ENCODE measurements at places on chromosomes 13 and 19. TPM values are rescaled to one million over a fixed set of nuclear protein-coding genes. Genes with fewer than 3 reads are reported as not detected.

The SLC7A10 gene
- total RNA-seq, result not detected

DNA sequence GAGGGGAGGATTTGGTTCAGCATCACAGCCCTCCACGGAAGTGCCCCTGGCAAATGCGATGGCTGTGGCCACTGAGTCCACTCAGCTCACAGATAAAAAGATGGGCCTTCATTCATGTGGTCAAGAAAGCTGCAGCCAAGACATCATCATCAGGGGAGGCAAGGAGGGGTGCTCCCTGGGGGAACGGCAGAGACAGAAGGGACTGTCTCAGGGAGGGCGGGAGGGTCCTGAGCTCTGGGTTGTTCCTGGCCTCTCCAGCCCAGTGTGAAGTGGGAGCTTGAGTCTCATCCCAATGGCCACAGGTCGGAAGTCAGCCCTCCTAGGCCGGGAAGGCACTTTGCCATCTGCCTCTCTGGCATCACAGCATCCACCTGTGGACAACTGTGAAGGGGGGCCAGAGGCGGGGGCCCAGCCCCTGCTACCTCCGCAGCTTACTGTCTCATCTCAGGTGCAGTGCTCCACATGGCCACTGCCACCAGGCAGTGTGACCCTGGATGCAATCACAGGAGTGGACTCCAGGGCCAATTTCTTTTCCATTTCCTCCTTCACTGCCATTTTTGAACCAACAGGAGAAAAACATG is 137.8 kb upstream of the SOX1 start:
- DNase-seq, result no peak
- H3K36me3 ChIP-seq, result no peaks in the 10 kb centered on the region
- no peaks in the 10 kb centered on the region for H3K4me1 ChIP-seq
- no peak overlapping the region for H3K4me3 ChIP-seq
- no peaks in the 10 kb centered on the region for H3K27me3 ChIP-seq
- no peak overlapping the region for H3K27ac ChIP-seq

The TMEM238 gene
- 23.0 TPM for total RNA-seq

- no peaks in the 10 kb centered on the region for H3K4me1 ChIP-seq
- no peaks in the 10 kb centered on the region for H3K36me3 ChIP-seq
- no peak overlapping the region for H3K27ac ChIP-seq
- H3K27me3 ChIP-seq, result peaks cover 16% of the 10 kb centered on the region
- no peak overlapping the region for H3K4me3 ChIP-seq
These were observed 111.3 kb upstream of the UQCRFS1 start for GRCh38 chr19:29324291-29324680.

DNA sequence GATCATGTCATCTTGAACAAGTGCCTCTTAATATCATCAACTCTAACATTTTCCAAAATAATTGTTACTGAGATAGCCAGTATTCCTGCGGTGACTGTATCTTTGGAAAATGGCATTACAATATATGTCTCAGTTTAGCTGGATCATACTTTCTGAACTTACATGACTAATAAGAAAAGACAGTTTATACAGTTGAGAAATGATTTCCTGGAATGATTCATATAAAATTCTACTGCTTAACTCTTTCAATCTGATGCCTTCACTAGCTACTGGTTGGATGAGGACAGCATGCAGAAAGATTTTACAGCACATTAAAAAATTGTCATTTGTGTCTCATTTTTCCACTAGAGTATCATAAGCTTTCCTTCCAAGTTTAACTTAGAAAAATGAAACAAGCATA is 302.1 kb downstream of the PCDH17 start:
- DNase-seq, result no peak
- no peak overlapping the region for H3K4me3 ChIP-seq
- no peaks in the 10 kb centered on the region for H3K36me3 ChIP-seq
- H3K4me1 ChIP-seq, result no peaks in the 10 kb centered on the region
- no peak overlapping the region for H3K27ac ChIP-seq

DNA sequence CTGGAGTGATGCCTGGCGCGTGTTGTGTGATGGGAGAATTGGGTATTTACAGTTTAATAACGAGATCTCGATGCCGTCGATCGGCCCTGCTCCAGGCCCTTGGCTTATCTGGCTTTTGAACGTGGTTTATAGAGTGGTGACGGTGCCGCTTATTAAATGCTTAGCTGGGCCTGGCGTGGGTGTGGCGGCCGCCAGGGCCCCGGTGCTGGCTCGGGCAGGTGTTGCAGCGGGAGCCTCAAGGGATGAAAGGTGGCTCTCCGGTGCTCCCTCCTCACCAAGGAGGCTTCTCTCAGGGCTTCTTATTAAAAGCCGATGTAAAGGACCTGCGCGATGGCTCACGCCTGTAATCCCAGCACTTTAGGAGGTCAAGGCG is 173.8 kb downstream of the KDM4B start:
- no peak for DNase-seq
- H3K27ac ChIP-seq, result no peak overlapping the region
- H3K36me3 ChIP-seq, result peaks cover 29% of the 10 kb centered on the region
- H3K4me3 ChIP-seq, result no peak overlapping the region
- peaks cover 32% of the 10 kb centered on the region for H3K4me1 ChIP-seq

- H3K27me3 ChIP-seq, result peaks cover 26% of the 10 kb centered on the region
- H3K4me3 ChIP-seq, result no peak overlapping the region
- no peaks in the 10 kb centered on the region for H3K4me1 ChIP-seq
- no peak overlapping the region for H3K27ac ChIP-seq
- no peaks in the 10 kb centered on the region for H3K36me3 ChIP-seq
- no peak for DNase-seq
These were observed 155.3 kb upstream of the LSM14A start for GRCh38 chr19:34017024-34017423.

- no peak for DNase-seq
- peaks cover 10% of the 10 kb centered on the region for H3K27me3 ChIP-seq
- peaks cover 2% of the 10 kb centered on the region for H3K36me3 ChIP-seq
- H3K4me3 ChIP-seq, result peak overlapping the region; percentile 99
These were observed 880 bp upstream of the TMEM160 start for GRCh38 chr19:47049307-47049700.

DNA sequence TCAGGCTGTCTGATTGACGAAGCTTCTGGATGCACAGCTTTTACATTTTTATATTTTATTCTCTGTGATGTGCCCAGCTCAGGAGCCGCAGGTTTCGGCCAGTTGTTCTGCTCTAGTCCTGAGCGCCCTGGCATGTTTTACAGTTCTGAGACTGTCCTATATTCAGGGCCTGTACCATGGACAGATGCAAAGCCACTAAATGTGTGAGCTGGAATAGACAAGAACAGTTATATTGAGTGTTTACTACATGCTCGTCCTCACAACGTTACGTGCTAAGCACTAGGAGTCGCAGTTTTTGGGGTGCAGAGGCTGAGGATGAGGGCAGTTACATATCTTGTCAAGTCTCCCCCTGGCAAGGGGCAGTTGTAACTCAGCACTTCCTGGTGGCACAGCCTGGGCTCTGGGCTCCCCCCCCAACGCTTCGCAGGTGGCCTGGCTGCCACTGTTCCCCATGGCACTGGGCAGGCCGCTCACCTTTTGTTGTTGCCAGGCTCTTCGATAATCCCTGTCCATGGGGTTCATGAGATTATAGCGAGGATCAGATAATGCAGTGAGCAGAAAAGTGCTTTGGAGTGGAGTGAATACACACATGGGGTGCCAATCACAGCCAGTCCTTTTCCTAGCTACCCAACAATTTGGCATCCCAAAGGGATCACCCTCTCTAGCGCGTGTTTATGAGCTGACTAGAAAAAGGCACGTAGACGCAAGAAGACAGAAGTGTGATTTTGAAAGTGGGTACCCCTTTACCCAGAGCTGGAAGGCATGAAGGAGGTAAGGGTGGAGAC is 23.5 kb downstream of the ARL11 start:
- no peak overlapping the region for H3K27ac ChIP-seq
- peaks cover 1% of the 10 kb centered on the region for H3K4me1 ChIP-seq
- no peak for DNase-seq
- H3K4me3 ChIP-seq, result no peak overlapping the region

The KLC3 gene
- not detected for total RNA-seq

- DNase-seq, result no peak
- no peak overlapping the region for H3K27ac ChIP-seq
- no peaks in the 10 kb centered on the region for H3K36me3 ChIP-seq
- no peak overlapping the region for H3K4me3 ChIP-seq
These were observed 191.6 kb downstream of the NUFIP1 start for GRCh38 chr13:44797685-44798084.

GRCh38 chr13:93851236-93851635 is 624.6 kb downstream of the GPC6 start:
- peaks cover 2% of the 10 kb centered on the region for H3K27me3 ChIP-seq
- DNase-seq, result no peak
- H3K36me3 ChIP-seq, result no peaks in the 10 kb centered on the region
- no peak overlapping the region for H3K27ac ChIP-seq
- H3K4me3 ChIP-seq, result no peak overlapping the region

GRCh38 chr19:8126008-8126407 is 23.4 kb downstream of the FBN3 start:
- H3K4me1 ChIP-seq, result no peaks in the 10 kb centered on the region
- no peaks in the 10 kb centered on the region for H3K36me3 ChIP-seq
- H3K27me3 ChIP-seq, result no peaks in the 10 kb centered on the region
- DNase-seq, result no peak

DNA sequence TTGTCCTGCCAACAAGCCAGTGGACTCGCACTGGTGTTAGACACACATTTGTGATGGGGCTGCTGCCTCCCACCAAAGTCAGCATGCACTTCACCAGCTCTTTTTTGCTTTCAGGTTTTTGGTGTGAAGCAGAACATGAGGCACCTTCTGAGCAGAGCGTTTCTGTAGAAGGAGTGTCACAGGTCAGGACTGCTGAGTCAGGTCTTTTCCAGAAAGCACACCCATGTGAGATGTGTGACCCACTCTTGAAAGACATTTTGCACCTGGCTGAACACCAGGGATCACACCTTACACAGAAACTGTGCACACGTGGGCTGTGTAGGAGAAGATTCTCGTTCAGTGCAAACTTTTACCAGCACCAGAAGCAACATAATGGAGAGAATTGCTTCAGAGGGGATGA is 4.8 kb downstream of the ZNF304 start:
- no peak overlapping the region for H3K27ac ChIP-seq
- no peaks in the 10 kb centered on the region for H3K27me3 ChIP-seq
- H3K4me3 ChIP-seq, result no peak overlapping the region
- H3K36me3 ChIP-seq, result peaks cover 80% of the 10 kb centered on the region

- no peak overlapping the region for H3K27ac ChIP-seq
- H3K4me1 ChIP-seq, result peaks cover 13% of the 10 kb centered on the region
- H3K4me3 ChIP-seq, result no peak overlapping the region
- no peak for DNase-seq
These were observed 225.3 kb downstream of the GGACT start for GRCh38 chr13:100363285-100363711.

DNA sequence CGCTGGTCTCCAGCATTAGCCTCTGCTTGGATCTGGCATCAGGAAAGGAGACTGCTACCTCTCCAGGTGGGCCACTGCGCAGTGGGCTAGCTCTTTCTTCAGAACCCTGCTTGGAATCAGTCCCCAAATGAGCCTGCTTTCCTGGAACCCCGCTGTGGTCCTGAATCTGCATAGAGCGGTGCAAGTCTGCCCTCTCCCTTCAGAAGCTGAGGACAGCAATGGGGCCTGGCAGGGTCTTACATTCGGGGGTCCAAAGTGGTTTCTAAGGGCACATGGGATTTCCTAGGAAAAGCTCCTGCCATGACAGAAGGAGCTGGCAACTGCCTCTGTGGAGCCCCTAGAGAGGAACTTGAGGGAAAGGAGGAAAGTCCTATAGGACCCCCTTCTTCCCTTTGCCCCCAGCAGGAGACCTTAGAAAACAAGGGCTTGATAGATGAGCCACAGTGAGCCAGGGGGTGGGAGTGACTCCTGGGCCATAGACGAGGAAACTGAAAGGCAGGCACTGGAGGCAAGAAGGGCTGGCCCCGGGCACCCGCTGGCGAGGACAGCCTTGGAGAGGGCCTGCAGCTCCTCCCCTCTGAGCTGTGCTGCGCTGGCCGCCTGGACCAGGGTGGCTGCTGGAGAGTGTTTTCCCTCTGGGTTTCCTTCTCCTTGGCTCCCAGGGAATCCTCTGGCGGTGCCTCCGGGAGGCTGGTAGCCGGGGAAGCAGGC is 1.4 kb upstream of the VSTM2B start:
- H3K36me3 ChIP-seq, result peaks cover 1% of the 10 kb centered on the region
- H3K27ac ChIP-seq, result no peak overlapping the region
- peaks cover 71% of the 10 kb centered on the region for H3K27me3 ChIP-seq
- DNase-seq, result no peak
- H3K4me3 ChIP-seq, result no peak overlapping the region
- peaks cover 24% of the 10 kb centered on the region for H3K4me1 ChIP-seq

DNA sequence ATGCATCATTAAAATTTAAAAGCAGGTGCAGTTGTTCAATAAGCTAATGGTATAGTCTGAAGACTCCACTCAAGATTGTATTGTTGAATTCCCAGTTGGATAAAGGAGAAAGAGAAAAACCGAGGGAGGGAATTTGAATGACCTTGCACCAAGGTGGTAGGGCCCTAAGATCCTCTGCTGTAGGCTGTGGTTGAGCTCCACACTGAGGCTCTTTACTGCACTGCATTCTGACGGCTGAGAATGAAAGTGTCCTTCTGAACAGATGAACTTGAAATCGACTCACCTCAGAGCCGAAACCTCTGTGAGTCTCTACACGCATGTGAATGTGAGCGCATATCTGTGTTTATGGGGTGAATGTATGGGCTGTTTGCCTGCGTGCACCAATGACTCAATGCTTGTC is 388.9 kb upstream of the DACH1 start:
- no peaks in the 10 kb centered on the region for H3K27me3 ChIP-seq
- H3K4me1 ChIP-seq, result no peaks in the 10 kb centered on the region
- H3K4me3 ChIP-seq, result no peak overlapping the region
- no peak for DNase-seq

The PRR36 gene
- total RNA-seq, result 0.06 TPM

DNA sequence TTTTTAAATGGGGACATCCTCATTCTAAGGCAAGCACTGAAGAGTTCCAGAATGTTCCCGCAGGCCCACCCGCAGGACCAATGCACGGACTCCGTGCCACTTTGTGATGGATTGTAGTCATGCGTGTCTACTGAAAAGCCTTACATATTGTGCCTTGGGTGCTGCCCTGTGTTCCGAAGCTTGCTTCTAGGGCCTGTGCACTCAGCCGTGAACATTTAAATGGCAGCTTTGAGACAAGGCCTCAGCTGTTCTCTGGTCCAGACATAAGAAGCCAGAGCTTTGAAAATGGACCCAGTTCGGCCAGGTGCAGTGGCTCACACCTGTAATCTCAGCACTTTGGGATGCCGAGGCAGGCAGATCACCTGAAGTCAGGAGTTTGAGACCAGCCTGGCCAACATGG is 75.3 kb upstream of the CACNA1A start:
- no peak overlapping the region for H3K4me3 ChIP-seq
- no peak overlapping the region for H3K27ac ChIP-seq
- H3K36me3 ChIP-seq, result no peaks in the 10 kb centered on the region

The HOOK2 gene
- 18.2 TPM for total RNA-seq

- H3K36me3 ChIP-seq, result no peaks in the 10 kb centered on the region
- DNase-seq, result no peak
- no peaks in the 10 kb centered on the region for H3K4me1 ChIP-seq
- no peak overlapping the region for H3K27ac ChIP-seq
These were observed 164.9 kb downstream of the ZIC5 start for GRCh38 chr13:99806671-99807070.

DNA sequence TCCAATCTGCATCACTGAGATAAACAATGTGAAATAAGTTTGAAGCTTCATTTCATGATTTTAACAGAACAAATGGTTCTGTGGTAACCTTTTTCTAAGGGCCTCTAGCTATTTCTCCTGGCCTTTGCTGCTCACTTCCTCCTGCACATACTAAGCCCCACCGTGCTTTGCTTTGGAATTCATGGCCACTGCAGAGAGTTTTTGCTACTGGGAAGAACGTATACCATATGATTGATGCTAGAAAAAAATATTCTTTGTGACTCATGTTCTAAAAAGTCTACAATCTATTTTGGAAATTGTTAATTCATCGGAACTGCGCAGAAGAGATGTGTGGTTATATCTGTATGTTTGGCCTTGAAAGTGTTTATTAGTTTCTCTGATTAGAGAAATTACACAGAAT is 747.3 kb downstream of the PCDH9 start:
- no peak overlapping the region for H3K4me3 ChIP-seq
- no peaks in the 10 kb centered on the region for H3K27me3 ChIP-seq
- H3K4me1 ChIP-seq, result no peaks in the 10 kb centered on the region
- H3K27ac ChIP-seq, result no peak overlapping the region

Data from activated CD8-positive, alpha-beta memory T cell treated with anti-CD3 and anti-CD28 coated beads, Interleukin-2, amount 10 ng/mL, durations not matched to agents 7 days and 5 days (primary cell).